ENCODE measurements at places on chromosomes 6 and 20. TPM values are rescaled to one million over a fixed set of nuclear protein-coding genes. Genes with fewer than 3 reads are reported as not detected.

GRCh38 chr6:5180636-5181035 is 80.1 kb downstream of the LYRM4 start:
- DNase-seq = no peak

- DNase-seq = no peak
These were observed 19.4 kb upstream of the MYB start for GRCh38 chr6:135161411-135162395.

The CDC40 gene
- 32.5 TPM for total RNA-seq

DNA sequence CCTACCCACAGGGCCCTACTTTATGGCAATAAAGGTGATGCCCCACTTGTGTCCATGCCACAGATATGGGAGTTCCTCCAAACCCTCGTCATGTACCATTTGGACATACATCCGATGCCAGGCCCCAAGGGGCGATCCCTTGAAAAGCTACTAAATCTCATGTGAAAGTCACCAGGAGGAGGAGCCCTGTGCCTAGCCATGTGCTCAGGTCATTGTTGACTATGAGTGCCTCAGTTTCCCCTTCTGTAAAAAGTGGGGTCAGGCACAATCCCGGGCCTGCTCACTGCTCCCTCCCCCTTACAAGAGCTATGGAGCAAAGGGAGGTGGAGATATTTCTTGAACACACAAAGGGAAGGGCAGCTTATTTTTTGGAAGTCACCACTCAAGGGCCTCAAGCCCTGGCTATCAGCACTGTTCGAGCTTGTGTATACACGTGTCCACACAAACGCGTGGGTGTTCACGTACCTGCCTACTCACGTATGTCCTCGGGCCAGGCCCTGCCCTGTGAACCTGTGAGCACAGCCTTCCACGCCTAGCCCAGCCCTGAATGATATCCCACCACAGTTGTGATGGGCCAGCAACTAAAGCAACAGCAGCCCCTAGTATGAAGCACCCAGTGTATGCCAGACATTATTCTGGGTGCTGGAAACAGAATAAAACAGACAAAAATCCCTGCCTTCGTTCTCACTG is 1.9 kb downstream of the ACTL10 start:
- no peak for DNase-seq

GRCh38 chr6:111796310-111796918 is 76.8 kb downstream of the FYN start:
- DNase-seq = no peak

DNA sequence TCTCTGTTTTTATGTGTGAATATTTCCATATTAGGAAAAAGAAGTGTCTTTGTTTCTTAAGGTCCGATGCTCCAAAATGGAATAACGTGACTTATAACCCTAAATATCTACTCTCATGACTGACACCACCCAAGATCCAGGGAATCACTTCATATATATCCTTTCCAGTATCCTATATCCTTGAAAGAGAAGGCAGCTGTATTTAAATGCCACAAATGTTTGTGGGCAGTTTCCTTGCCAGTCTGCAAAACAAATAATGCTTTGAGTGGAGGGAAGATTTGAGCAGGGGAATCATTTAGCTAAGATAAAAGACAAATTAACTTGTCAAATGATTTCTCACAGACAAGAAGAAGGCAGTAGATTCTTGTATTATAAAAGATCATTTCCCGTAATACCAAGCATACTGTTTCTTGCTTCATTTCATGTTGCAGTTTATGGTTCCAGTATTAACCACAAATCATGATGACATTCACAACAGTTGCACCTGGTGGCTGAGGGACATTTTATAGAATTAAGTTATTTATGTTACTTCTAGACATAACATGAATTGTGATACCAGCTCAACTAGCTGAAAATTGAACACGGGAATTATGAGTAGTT is 30.0 kb upstream of the FABP7 start:
- no peak for DNase-seq

GRCh38 chr6:163661272-163661671 is 246.8 kb downstream of the QKI start:
- no peak for DNase-seq

The DLL1 gene
- total RNA-seq = not detected

The TRERF1 gene
- total RNA-seq = 3.0 TPM

- no peak for DNase-seq
These were observed 63.4 kb downstream of the TCP11 start for GRCh38 chr6:35077713-35078105.

- DNase-seq = no peak
These were observed 143.5 kb downstream of the PDE7B start for GRCh38 chr6:135994857-135995544.
